ENCODE measurements at places on chromosomes 5 and 9. TPM values are rescaled to one million over a fixed set of nuclear protein-coding genes. Genes with fewer than 3 reads are reported as not detected.

ADAMTS19 gene
- total RNA-seq: 25.4 TPM

DNA sequence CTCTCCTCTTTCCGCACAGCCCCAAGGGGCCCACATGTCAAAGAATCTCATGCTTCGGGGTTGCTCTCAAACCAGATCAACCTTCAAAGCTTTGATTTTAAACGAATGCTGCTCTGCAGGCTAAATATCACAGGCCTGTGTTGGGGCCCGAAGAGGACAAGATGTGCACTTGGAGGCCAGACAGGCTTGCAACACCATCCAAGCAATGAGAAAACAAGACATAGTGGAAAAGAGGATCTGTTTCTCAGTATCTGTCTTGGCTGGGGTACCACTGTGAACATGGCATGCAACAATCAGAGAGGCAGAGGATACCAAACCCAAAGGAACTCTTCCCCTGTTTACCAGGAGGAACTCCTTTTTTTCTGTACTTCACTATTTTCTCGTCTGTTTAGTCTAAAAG is 321.8 kb downstream of the SLIT3 start:
- H3K36me3 ChIP-seq: no peaks in the 10 kb centered on the region
- H3K27ac ChIP-seq: no peak overlapping the region
- no peak for DNase-seq
- H3K4me3 ChIP-seq: no peak overlapping the region
- no peaks in the 10 kb centered on the region for H3K27me3 ChIP-seq
- H3K4me1 ChIP-seq: no peaks in the 10 kb centered on the region

- H3K27ac ChIP-seq: no peak overlapping the region
- no peak overlapping the region for H3K4me3 ChIP-seq
These were observed 213.3 kb downstream of the DNAH5 start for GRCh38 chr5:13731121-13731628.

DNA sequence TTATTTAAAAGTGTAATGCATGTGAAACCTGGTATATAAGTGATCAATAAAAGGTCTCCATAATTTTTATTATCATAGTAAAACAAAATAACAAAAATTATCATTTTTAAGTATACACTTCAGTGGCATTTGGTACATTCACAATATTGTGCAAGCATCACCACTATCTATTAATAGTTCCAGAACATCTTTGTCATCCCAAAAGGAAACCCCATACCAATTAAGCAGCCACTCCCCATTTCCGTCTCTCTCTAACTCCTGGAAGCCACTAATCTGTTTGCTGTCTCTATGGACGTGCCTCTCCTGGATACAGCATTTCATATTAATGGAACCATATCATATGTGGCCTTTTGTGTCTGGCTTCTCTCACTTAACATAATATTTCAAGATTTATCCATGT is 7.6 kb downstream of the OLFML2A start:
- H3K27me3 ChIP-seq: no peaks in the 10 kb centered on the region
- H3K4me3 ChIP-seq: no peak overlapping the region
- peak overlapping the region; percentile 44 for H3K27ac ChIP-seq
- no peaks in the 10 kb centered on the region for H3K4me1 ChIP-seq

NMUR2 gene
- not detected for total RNA-seq

SLC34A3 gene
- total RNA-seq: not detected

DNA sequence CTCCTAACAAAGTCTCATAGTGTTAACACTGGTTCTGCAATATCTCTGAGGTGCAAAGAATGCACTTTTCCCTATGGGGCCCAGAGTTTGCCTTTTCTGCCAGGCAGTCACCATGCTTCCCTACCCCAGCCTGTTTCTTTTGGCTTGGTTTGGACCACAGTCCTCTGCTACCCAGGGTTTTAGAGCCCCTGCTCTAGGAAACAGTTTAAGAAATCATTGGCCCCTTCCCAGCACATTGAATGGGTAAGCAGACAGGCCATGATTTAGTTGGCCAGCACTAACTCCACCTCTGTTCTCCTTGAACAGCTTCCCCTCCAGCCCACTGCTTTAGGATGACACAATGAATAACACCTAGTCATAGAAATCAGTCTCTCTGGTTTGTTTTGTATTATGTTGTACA is 73.2 kb downstream of the UBAP1 start:
- H3K36me3 ChIP-seq: no peaks in the 10 kb centered on the region
- H3K4me3 ChIP-seq: no peak overlapping the region
- H3K4me1 ChIP-seq: peaks cover 10% of the 10 kb centered on the region
- DNase-seq: no peak

- no peaks in the 10 kb centered on the region for H3K27me3 ChIP-seq
- no peak overlapping the region for H3K27ac ChIP-seq
- no peaks in the 10 kb centered on the region for H3K36me3 ChIP-seq
- H3K4me3 ChIP-seq: no peak overlapping the region
- DNase-seq: no peak
These were observed 281.0 kb downstream of the EFNA5 start for GRCh38 chr5:107389775-107390148.

DNA sequence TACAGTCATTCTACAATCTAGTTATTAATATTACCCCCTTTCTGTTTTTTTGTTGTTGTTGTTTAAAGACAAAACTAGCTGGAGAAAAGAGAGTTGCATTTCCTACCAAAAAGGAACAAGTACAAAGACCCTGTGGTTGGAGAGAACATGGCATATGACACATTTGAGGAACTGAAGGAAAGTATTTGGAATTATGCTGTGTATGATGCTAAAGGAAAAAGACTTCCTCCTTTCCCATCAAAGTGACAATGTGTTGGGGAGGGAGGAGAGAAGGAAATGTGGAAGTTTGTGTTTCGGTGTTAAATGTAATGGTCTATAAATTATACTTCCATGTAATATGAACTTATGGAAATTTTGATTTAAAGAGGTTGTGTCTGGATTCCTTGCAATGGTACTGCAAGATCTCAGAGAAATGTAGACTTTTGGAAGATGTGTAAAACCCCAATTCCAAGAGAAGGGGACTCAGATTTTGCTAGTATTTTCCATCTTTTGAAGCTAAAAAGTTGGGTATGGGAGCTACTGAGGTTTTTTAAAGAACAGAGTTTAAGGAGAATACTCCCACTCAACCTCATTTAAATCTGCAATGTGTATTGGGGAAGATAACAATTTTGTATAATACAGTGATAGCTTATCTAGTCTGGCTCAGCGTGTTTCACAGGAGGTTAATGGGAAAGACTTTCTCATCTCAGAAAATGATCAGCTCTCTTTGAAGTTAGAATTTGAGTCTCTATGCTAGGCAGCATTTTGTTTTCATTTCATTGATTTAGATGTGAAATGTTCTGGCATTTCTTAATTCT is 15.4 kb upstream of the TNFSF8 start:
- H3K27me3 ChIP-seq: no peaks in the 10 kb centered on the region
- H3K4me3 ChIP-seq: no peak overlapping the region
- H3K4me1 ChIP-seq: no peaks in the 10 kb centered on the region
- H3K36me3 ChIP-seq: no peaks in the 10 kb centered on the region
- no peak overlapping the region for H3K27ac ChIP-seq

All from uterus (tissue), 4 donors.